ENCODE measurements at places on chromosomes 16 and 17.

GRCh38 chr17:78412403-78412802 is 34.0 kb downstream of the PGS1 start:
- no peak for DNase-seq

- DNase-seq = peak; percentile 76
These were observed 62.7 kb downstream of the TEX2 start for GRCh38 chr17:64200080-64201032.

- peak; percentile 35 for DNase-seq
These were observed 1.4 kb downstream of the NOTUM start for GRCh38 chr17:81959362-81960129.

GRCh38 chr16:81630635-81631031 is 148.5 kb upstream of the PLCG2 start:
- no peak for DNase-seq

DNA sequence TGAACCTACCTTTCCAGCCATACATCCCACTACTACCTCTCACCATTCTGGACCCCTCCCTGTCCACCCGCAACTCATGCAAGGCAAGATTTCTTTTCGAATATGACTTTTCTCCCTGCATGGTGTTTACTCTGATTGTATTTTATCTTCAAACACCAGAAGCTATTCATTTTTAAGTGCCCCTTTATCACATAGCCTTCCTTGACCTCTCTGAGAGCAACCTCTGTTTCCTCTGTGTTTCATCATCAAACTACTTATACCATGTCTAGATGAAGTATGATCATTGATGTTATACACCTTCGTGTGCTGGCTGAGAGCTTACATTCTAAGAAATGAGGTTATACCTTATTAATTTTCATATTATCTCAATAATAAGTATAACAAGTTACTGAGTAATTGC is 31.8 kb downstream of the SYCE1L start:
- DNase-seq = no peak

- DNase-seq = peak; percentile 59
These were observed 428 bp upstream of the ANTKMT start for GRCh38 chr16:720447-720989.

DNA sequence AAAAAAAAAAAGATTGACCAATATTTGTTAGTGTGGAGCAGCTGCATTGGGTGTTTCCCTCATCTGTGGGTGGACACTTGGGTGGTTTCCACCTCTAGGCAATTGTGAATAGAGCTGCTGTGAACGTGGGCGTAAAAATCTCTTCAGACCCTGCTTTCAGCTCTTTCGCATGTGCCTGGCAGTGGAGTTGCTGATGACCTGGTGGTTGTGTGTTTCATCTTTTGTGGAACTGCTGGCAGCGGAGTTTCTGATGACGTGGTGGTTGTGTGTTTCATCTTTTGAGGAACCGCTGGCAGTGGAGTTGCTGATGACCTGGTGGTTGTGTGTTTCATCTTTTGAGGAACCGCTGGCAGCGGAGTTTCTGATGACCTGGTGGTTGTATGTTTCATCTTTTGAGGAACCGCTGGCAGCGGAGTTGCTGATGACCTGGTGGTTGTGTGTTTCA is 21.4 kb downstream of the ZC3H18 start:
- DNase-seq = peak; percentile 41

DNA sequence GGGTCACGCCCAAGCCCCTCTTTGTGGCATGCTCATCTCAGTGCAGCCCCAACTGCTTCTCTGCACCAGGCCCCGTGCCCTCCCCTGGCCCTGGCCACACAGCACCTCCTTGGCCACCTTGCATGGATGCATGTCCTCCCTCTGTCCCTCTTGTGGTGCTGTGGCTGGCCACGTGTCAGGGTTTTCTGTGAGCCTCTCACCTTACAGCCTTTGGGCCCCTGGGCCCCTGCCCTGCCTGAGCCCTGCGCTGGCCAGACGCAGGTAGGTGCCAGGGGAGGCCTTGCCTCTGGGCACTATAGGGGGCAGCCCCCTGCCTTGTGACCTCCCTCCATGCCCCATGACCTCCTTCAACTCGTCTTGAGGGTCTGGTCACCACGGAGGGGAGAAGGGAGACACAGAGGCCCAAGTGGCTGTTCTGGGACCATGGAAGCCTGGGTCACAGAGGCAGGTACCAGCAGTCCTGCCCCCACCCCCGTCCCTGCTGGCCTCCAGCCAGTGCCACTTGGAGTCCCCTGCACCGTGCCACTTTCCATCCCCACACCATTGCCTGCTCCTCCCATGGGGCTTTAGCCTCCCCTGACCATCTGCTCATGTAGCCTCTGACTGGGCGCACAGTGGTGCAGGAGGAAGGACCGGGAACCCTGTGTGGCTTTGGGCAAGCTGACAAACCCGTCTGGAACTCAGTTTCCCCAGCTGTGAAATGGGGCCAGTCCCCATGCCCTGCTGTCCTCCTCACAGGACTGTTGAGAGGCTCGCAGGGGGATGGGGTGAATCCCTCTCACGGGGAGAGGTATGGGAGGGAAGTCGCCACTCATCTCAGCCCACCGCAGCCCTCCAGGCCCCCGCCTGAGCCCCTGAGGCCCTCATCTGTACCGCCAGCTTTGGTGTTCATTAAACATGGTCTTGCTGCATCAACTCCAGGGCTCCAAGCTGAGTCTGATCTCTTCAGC is 11.5 kb upstream of the ATP6V0C start:
- no peak for DNase-seq

- peak; percentile 60 for DNase-seq
These were observed 646 bp downstream of the HIC1 start for GRCh38 chr17:2055292-2056205.

DNA sequence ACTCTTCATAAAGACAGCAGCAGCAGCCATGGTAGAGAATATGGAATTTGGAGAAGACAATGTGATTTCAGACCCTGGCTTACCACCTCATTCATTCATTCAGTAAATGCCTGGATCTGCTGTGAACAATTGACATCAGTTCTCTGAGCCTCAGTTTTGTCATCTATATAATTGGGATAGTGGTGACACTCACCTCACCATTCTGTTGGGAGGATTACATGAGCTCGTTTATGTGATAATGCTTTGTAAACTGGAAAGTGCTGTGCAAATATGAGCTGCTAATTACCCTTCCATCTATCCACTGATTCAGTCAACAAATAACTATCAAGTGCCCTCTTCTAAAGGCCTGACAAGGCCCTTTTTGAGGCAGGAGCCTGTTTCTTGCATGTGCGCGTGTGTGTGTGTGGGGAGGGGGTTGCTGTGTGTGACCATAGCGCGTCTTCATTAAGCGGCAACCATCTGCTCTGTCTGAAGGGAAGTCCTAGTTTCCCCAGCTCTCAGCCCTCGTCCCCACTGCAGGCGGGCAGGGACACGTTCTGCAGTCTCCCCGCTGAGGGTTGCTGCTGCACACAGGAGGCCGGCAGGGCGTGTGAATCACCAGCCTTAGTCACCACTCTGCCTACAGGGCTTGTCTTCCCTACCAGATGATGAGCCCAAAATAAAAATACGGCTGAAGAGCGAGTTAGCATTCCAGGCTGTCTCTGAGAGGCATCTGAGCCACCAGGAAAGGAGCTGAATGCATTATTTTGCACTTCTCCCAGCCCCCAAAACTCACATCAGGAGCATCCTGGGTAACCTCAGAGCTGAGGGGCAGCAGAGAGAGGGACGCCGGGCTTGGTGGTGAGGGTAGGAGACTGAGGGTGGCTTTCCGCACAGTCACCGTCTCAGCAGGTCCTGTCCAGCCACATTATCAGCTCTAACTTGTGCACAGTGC is 19.9 kb downstream of the ARL4D start:
- peak; percentile 88 for DNase-seq

- DNase-seq = no peak
These were observed 41.4 kb downstream of the ABCC12 start for GRCh38 chr16:48114410-48114809.

GRCh38 chr16:57186872-57187854 is 1.0 kb downstream of the RSPRY1 start:
- DNase-seq = peak; percentile 45

DNA sequence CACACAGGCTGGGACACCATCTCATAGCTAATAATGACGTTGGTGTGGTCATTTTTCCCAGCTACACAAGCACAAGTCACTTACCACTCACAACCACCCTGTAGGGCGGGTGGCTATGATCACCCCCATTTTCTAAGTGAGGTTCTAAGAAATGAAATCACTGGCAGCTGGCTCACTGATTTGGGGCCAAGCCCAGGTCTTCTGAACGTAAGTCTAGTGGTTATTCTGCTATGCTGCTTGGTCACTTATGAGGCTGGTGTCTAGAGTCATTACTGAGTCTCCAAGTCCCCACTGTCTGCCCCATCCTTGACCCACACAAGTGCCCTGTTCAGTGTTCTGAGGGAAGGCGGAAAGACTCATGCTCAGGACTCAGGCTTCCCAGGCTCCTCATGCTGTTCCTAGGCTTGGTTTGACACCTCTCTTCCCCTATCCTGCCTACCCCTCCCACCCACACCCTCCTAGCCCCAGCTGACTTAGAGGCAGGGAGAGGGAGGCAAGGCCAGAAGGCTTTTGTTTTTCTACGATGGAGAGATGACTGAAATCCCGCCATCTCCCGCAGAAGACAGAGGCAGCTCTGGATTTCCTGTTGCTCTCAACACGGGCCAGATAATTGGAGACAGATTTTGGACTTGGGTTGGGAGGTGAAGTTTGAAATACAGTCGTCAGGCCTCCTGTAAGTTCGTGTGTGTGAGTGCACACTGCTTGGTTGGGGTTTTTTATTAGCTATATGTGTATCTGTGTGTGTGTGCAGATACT is 32.2 kb downstream of the FZD2 start:
- peak; percentile 80 for DNase-seq

DNA sequence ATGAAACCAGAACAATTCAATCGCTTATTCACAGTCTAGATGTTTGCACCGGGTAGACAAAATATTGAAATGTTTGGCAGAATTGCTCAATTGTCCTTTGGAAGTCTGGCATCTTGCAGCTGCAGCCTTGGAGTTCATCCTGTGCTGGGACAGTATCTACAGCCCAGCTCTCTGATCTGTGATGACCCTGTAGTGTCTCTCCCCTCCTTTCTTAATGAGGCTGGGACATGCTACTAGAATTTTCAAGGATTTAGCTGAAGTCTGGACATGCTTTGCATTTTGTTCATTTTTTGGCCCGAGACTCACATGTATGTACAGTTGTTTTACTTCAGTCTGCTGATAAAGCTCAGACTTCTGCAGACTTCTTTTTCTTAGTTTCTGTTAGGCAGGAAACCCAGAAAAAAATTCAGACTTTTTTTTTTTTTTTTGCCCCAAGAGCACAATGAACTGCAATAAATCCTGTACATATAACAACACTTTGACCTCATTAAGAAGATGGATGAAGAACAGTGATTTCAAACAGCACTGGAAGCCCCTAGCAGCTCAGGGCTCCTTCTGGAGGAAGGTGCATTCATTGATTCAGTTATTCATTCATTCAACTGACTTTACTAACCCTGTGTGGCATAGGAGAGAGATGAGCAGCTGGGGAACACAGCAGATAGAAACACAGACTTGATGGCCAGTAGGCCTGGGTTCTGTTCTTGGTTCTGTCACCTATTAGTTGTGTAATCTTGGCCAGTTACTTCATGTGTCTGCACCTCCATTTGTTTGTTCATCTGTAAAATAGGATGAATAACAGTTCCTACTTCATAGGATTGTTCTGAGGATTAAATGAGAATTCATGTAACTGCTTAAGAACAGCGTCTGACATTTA is 210.0 kb downstream of the MAP2K4 start:
- peak; percentile 57 for DNase-seq

DNA sequence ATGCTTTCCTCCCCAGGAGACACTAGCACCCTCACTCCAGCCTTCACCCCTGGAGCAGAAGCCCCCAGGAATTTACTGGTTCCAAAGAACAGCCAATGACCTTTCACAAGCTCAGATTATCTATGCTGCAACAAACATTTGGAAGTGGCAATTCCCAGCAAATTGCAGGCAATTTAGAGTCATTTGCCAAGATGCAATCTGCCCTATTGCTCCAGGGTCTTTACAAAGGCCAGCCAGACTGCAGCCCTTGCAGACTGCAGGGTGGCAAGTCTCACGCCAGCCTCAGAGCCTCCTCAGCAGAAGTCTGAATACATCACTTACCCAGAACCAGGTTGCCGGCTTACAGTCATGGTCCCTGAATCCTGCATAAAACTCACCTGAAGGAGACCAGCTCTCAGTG is 21.8 kb downstream of the AXIN1 start:
- DNase-seq = no peak

DNA sequence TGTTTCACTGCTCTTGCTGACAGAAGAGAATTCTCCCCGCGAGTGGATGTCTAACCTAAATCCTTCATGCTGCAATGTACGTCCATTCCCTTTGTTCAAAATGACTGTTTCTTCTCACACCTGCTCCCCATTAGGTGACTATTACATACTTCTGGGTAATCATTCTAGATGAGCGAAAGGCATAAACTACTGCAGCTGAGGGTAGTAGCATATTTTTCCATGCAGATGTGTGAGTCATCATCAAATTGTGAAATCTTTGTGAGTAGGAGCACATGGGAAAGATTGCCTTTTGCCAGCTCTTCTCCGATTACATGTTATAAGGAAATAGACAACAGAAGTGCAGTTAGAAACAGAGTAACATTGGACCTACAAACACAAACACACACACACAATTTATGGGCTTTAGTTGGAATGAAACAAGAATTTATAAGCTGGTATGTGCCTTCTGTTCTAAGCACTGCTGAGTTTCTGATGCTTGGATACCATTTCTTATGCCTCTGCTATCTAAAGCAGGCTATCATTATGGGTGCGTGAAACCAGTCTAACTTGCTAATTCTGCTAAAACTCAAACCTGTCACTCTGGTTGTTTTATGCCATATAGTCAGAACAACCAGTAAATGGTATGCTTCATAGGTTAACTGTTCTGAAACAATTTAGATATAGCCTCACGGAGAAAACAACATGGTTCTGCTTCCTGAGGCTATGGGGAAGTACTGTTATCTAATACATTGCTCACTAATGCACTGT is 346.9 kb upstream of the PSMD7 start:
- peak; percentile 98 for DNase-seq

- no peak for DNase-seq
These were observed 158.3 kb downstream of the ENGASE start for GRCh38 chr17:79232957-79233356.

- no peak for DNase-seq
These were observed 133.5 kb downstream of the FTO start for GRCh38 chr16:53837426-53837825.

DNA sequence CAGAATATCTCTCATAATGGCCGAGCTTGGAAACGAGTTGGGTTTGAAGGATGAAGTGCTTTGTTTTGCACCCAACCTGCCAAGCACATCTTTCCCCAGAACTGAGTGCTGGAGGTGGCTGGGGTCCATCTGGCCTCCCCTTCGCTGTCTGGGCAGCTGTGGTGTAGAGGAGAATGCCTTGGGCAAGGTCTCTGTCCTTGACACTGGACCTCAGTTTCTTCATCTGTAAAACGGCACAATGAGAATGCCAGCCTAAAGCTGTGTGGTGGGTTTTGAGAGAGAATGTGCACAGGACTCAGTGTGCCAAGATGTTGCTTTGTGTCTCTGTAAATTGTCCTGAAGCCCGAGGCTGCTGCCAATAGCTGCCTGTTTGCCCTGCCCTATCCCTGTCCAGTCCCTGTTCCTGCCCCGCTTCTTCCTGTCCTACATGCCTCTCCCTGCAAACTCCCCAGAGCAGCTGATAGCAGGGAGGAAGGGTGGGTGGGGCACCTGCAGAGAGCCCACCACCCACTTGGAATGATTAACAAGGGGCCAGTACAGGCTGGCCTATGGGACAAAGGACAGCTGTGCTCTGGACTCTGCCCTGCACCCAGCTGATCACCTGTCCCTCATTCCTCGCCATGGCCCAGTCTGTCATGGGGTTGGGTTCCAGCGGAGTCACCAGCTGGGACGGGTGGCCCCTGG is 15.3 kb downstream of the LASP1 start:
- DNase-seq = no peak

Measured in AG10803 (cell line).